Lower leg skin (tissue), 4 donors: ENCODE measurements at places on chromosomes 3 and 15. TPM values are rescaled to one million over a fixed set of nuclear protein-coding genes. Genes with fewer than 3 reads are reported as not detected.

PPARG gene
- total RNA-seq, result 10.1 TPM

SCN11A gene
- total RNA-seq, result 0.10 TPM

MAP6D1 gene
- total RNA-seq, result 2.6 TPM

ZPLD1 gene
- total RNA-seq, result not detected

CEP152 gene
- 4.9 TPM for total RNA-seq

TM4SF1 gene
- total RNA-seq, result 35.5 TPM

SEMA6D gene
- 6.4 TPM for total RNA-seq

MCTP2 gene
- 21.4 TPM for total RNA-seq

WHAMM gene
- total RNA-seq, result 11.0 TPM

ADAMTS7 gene
- 0.61 TPM for total RNA-seq

APOD gene
- 483 TPM for total RNA-seq

SLC28A2 gene
- total RNA-seq, result not detected

CCDC54 gene
- not detected for total RNA-seq

FRMD4B gene
- 62.2 TPM for total RNA-seq

SST gene
- total RNA-seq, result not detected

SEC11A gene
- 88.4 TPM for total RNA-seq

TEX55 gene
- not detected for total RNA-seq

TM4SF18 gene
- total RNA-seq, result 3.1 TPM

AMIGO3 gene
- 1.0 TPM for total RNA-seq

ARHGEF26 gene
- 34.7 TPM for total RNA-seq

LRRIQ4 gene
- total RNA-seq, result not detected

HIGD2B gene
- total RNA-seq, result not detected

SERP1 gene
- 166 TPM for total RNA-seq

TMEM158 gene
- total RNA-seq, result 0.88 TPM

DGKG gene
- 1.6 TPM for total RNA-seq

DUOXA2 gene
- not detected for total RNA-seq

TMEM40 gene
- 46.4 TPM for total RNA-seq

FBXO40 gene
- not detected for total RNA-seq

NIT2 gene
- total RNA-seq, result 34.0 TPM

LMAN1L gene
- total RNA-seq, result not detected

TLR9 gene
- 0.19 TPM for total RNA-seq

SUSD5 gene
- total RNA-seq, result 4.4 TPM

DUOXA1 gene
- 112 TPM for total RNA-seq

ZNF80 gene
- not detected for total RNA-seq

PDCD10 gene
- total RNA-seq, result 63.5 TPM

ACTRT3 gene
- total RNA-seq, result 0.25 TPM

FETUB gene
- total RNA-seq, result 8.3 TPM

MGLL gene
- 45.9 TPM for total RNA-seq

CTXN2 gene
- not detected for total RNA-seq

C3orf33 gene
- total RNA-seq, result 0.59 TPM

USP8 gene
- 41.9 TPM for total RNA-seq

DAZL gene
- 0.07 TPM for total RNA-seq

CGNL1 gene
- 9.4 TPM for total RNA-seq

IQCF5 gene
- total RNA-seq, result not detected
